ENCODE measurements at places on chromosomes 6 and 20. TPM values are rescaled to one million over a fixed set of nuclear protein-coding genes. Genes with fewer than 3 reads are reported as not detected.

- no peak for DNase-seq
- no peaks in the 10 kb centered on the region for H3K27me3 ChIP-seq
- H3K36me3 ChIP-seq: no peaks in the 10 kb centered on the region
These were observed 105.6 kb downstream of the ZDHHC14 start for GRCh38 chr6:157486572-157486971.

The ZC3H12D gene
- 225 TPM for total RNA-seq

- no peak overlapping the region for H3K27ac ChIP-seq
- H3K27me3 ChIP-seq: no peaks in the 10 kb centered on the region
- no peaks in the 10 kb centered on the region for H3K4me1 ChIP-seq
- DNase-seq: no peak
These were observed 40.1 kb downstream of the SLC24A3 start for GRCh38 chr20:19252451-19253120.

- no peak for DNase-seq
- H3K27me3 ChIP-seq: peaks cover 8% of the 10 kb centered on the region
- peaks cover 24% of the 10 kb centered on the region for H3K4me1 ChIP-seq
- no peak overlapping the region for H3K27ac ChIP-seq
- H3K4me3 ChIP-seq: no peak overlapping the region
These were observed 50.3 kb downstream of the PRR18 start for GRCh38 chr6:166257911-166258318.

DNA sequence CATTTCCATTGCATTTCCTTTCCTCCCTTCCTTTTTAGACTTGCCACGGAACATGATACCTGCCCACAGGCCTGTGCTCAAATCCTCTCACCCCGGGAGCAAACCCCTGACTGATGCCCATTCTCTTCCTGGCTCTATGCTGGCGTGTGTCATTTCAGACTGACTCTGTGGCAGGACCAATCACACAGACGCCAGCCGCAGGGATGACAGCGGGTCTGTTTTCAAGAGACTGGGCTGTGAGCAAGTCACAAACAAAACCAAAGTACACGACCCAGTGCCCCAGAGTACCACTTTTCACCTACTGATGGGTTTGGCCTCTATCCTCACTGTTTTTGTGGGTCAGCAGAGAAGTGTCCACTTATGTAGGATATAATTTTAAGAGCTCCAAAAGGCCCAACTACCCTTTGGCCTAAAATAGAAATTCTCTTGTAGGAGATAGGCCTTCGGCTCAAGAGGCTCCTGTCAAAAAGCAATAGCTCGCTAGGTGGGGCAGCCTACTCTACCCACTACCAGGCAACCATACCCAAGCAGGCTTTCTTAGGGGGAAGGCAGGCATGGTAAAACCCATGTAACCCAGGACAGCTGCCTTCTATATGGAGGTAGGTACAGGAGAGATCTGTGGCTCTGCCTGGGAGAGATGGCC lies 215.7 kb downstream of the CDC5L start:
- H3K36me3 ChIP-seq: no peaks in the 10 kb centered on the region
- no peak overlapping the region for H3K4me3 ChIP-seq
- peaks cover 2% of the 10 kb centered on the region for H3K27me3 ChIP-seq
- DNase-seq: no peak
- H3K27ac ChIP-seq: no peak overlapping the region

The C6orf136 gene
- 21.6 TPM for total RNA-seq

The TPMT gene
- 2.7 TPM for total RNA-seq

The PLN gene
- total RNA-seq: not detected

The PHACTR1 gene
- total RNA-seq: 109 TPM

DNA sequence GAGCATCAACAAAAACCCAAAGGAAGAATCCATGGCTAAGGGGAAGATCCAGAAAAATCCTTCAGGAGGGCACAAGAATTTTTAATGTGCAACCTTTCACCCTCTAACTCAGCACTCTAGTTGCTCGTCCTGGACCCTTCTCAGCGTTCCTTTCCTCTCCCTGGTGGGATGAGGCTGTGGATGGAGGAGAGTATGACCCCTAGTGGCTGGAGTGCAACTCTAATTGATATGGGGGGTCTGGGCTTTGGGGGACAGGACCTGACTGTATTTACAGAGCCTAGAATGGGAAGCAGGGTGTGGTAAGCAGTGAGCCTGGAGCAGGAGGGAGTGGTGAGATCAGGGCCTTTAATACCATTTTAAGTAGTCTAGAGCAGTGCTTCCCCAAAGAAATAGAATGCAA lies 83.9 kb upstream of the CEP85L start:
- no peak overlapping the region for H3K27ac ChIP-seq
- no peak for DNase-seq
- no peak overlapping the region for H3K4me3 ChIP-seq
- no peaks in the 10 kb centered on the region for H3K27me3 ChIP-seq

The MTFR2 gene
- 2.5 TPM for total RNA-seq

The HLA-DPB1 gene
- total RNA-seq: 853 TPM

DNA sequence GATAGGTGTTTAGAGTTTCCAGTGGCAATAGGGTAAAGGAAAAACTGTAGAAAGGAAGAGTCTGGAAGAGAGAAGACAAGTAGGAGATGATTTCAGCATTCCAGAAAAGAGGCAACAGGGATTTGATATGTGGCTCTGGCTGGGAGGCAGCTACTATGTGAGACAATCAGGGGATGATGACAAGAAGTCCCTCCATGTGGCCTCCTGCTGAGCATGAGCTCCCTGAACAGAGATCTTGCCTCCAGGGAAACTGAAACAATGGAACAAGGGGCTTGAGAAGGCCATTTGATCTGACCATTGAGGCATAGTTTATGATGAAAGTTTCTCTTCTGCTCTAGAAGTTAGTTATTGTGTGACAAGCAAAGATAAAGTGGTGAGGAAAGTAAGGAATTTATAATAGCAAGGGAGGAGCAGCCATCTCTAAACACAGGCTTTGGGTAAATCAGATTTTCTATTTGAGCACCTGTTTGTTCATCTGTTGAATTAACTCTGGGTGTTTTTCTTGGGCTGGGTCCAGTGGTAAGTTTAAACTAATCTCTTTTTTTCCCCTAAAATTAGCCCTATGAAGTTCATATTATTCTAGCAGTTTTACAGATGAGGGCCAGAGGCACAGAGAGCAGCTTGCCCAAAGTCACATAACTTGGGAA lies 3.0 kb upstream of the GPX5 start:
- H3K4me1 ChIP-seq: no peaks in the 10 kb centered on the region
- no peak overlapping the region for H3K4me3 ChIP-seq
- H3K27ac ChIP-seq: no peak overlapping the region
- peaks cover 53% of the 10 kb centered on the region for H3K27me3 ChIP-seq
- no peak for DNase-seq
- H3K36me3 ChIP-seq: no peaks in the 10 kb centered on the region

GRCh38 chr6:113597231-113597583 lies 259.9 kb upstream of the MARCKS start:
- H3K4me1 ChIP-seq: peaks cover 32% of the 10 kb centered on the region
- no peaks in the 10 kb centered on the region for H3K36me3 ChIP-seq
- DNase-seq: no peak
- H3K27ac ChIP-seq: no peak overlapping the region
- no peaks in the 10 kb centered on the region for H3K27me3 ChIP-seq

The SMIM28 gene
- not detected for total RNA-seq

GRCh38 chr6:135191508-135192255 lies 10.6 kb downstream of the MYB start:
- no peaks in the 10 kb centered on the region for H3K27me3 ChIP-seq
- peak overlapping the region; percentile 25 for H3K27ac ChIP-seq
- peaks cover 20% of the 10 kb centered on the region for H3K4me1 ChIP-seq
- DNase-seq: no peak

DNA sequence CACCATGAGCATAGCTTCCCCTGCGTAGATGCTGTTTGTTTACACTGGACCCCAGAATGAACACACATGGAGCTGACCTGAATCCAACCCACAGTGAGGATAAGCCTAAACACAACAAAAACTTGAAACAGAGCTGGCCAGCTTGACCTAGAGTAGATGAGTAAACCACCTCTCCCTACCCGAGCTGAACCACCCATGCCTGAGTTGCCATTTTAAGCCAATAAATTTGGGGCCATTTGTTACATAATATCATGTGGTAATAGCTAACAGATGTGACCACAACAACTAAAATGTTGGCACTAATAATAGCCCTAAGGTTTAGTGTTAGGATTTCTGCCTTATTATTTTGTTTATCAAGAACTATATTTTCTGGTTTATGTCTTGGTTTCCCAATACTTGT lies 103.2 kb upstream of the GRIK2 start:
- H3K36me3 ChIP-seq: no peaks in the 10 kb centered on the region
- no peak overlapping the region for H3K27ac ChIP-seq
- no peak for DNase-seq

- H3K4me1 ChIP-seq: no peaks in the 10 kb centered on the region
- no peaks in the 10 kb centered on the region for H3K36me3 ChIP-seq
- DNase-seq: no peak
- H3K27ac ChIP-seq: no peak overlapping the region
- peaks cover 20% of the 10 kb centered on the region for H3K27me3 ChIP-seq
These were observed 35.9 kb downstream of the ANKRD60 start for GRCh38 chr20:58192567-58192966.

The CRISP2 gene
- total RNA-seq: not detected

- no peaks in the 10 kb centered on the region for H3K36me3 ChIP-seq
- no peak overlapping the region for H3K27ac ChIP-seq
- no peak overlapping the region for H3K4me3 ChIP-seq
- no peaks in the 10 kb centered on the region for H3K4me1 ChIP-seq
- peaks cover 3% of the 10 kb centered on the region for H3K27me3 ChIP-seq
- no peak for DNase-seq
These were observed 66.7 kb downstream of the MOCS1 start for GRCh38 chr6:39867592-39867991.

DNA sequence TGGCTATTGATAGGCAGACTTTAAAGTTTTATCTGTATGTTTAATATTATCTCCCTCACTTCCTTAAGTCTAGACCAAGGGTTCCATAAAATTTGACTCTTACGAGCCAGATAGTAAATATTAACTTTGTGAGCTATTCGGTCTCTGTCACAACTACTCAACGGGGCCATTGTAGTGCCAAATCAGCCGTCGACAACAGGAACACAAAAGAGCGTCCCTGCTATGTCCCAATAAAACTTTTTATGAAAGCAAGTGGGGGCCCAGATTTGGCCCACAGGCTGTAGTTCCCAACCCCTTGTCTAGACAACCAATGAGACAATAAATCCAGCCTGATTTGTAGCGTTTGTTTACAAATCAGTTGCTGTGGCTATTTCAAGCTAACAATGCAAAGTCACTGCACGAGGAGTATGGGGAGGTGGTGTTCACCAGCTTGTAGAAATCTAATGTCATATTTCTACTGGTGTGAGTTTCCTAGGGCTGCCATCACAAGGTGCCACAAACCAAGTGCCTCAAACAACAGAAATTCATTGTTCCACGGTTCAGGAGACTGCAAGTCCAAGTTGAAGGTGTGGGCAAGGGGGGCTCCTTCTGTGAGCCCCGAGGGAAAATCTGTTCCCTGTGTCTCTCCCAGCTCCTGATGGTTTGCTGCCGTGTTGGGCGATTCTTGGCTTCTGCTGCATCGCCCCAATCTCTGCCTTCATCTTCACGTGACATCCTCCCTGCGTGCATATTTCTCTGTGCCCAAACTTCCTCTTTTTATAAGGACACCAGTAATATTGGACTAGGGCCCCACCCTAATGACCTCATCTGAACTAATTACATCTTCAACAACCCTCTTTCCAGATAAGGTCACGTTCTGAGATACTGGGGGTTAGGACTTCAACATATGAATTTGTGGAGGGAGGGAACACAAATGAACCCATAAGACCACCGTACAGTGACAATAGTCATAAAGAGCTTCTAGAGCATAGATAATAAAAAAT lies 356.0 kb upstream of the JARID2 start:
- DNase-seq: no peak
- no peaks in the 10 kb centered on the region for H3K36me3 ChIP-seq
- no peak overlapping the region for H3K4me3 ChIP-seq
- H3K4me1 ChIP-seq: peaks cover 9% of the 10 kb centered on the region
- no peak overlapping the region for H3K27ac ChIP-seq

The SOX4 gene
- total RNA-seq: 3.5 TPM

The CGA gene
- not detected for total RNA-seq

DNA sequence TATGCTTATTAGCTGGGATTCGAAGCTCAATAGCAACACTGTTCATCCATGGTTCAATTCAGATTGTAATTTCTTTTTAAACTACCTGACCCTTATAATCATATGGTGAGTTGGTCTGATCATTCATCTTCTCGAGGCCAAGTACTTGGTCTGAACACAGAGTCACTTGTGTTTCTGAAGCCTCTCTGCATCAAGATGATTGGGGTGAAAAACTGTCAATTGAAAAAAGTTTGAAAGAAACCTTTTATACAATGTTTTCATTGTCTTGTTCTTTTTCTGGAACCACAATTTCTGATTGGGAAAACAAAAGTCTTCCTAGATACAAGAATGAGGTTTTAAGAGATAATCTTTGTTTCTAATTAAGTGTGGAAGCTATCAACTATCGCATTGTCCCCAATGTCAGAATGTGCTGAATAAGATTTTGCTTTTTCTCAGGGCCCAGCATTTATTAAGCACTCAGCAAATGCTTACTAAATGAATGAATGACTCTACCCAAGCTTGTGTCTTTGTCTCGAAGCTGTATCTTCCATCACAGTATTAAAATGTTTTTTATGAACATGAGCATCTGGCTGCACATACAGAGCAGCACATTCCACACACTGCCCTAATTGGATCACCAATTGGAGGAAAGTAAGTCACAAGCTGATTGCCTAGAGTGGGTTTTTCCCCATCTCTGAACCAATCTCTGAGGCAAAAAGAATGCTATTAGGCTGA lies 45.0 kb upstream of the MOXD1 start:
- H3K27me3 ChIP-seq: no peaks in the 10 kb centered on the region
- no peak overlapping the region for H3K4me3 ChIP-seq
- H3K36me3 ChIP-seq: peaks cover 50% of the 10 kb centered on the region

The PLCB1 gene
- total RNA-seq: 0.29 TPM

DNA sequence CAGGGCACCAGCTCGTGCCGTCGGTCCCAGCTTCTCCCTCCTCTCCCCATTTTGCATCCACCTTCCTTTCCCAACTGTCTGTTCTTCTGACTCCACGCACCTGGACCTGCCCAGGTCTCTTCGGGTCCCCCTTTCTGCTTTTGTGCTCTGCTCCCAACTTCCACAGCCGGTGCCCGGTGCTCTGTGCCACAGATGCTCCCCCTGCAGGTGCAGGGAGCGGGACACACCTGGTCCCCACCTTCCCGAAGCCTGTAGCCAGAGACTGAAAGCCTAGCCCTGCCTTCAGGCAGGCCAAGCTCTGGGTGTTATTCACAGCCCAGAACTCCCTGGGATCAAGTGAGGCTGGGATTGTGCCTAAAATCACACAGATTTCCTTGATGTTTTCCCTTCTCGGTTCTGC lies 24.6 kb upstream of the BMP7 start:
- H3K4me3 ChIP-seq: no peak overlapping the region
- no peaks in the 10 kb centered on the region for H3K4me1 ChIP-seq
- no peaks in the 10 kb centered on the region for H3K36me3 ChIP-seq
- H3K27me3 ChIP-seq: peaks cover 33% of the 10 kb centered on the region

GRCh38 chr6:73028124-73028766 lies 197.1 kb downstream of the KHDC1L start:
- no peak overlapping the region for H3K4me3 ChIP-seq
- no peaks in the 10 kb centered on the region for H3K36me3 ChIP-seq
- no peak overlapping the region for H3K27ac ChIP-seq
- no peak for DNase-seq
- no peaks in the 10 kb centered on the region for H3K27me3 ChIP-seq
- no peaks in the 10 kb centered on the region for H3K4me1 ChIP-seq

Data from activated B cell treated with CpG ODN at 0.5 μM for 24 hours (primary cell).